ENCODE measurements at places on chromosomes 12 and 14.

DNA sequence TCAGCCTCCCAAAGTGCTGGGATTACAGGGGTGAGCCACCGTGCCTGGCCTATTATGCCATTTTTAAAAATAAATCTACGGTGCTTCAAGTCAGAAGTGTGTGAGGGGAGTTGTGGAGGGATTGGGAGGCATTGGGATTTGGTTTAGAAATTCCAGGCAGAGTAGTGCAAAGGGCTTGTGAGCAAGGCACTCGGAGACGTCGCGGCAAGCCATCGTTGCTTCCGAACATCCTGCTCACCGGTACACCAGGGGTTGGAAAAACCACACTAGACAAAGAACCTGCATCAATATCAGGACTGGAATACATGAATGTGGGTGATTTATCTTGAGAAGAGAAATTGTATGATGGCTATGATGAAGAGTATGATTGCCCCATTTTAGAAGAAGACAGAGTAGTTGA, 227.0 kb downstream of the ALG10 start:
- no peak for DNase-seq

GRCh38 chr14:55404173-55404854, 7.3 kb downstream of the ATG14 start:
- DNase-seq: no peak

- DNase-seq: peak; percentile 82
Measured at GRCh38 chr12:51590347-51591015, 552 bp upstream of the SCN8A start.

DNA sequence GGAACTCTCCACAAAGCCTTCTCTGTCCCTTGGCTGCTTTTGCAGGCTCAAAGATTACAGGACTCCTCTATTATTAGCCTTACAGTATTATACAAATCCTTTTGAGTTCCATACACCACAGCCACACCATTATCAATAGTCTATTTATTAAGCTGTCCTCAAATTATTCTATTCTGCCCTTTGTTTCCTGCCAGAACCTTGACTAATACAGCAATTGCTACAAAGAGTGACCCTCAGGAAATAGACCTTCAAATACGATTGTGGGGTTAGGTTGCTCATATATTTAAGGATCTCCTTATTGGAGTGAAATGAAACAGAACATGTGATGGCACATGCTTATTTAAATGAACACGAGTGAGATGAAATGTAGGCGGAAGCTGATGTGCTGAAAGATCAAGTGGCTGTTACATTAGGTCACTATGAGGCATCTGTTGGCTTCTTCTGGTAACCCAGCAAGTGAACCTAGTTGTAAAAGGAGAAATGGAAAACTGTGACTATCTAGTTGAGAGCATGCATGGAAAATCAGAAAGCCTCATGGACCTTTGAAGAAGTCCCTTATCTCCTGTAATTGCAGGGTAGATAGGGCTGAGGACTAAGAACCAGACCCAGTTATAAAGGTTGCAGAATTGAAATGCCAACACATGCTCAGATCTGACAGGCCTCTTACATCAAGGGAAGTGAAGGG, 75.5 kb downstream of the AVPR1A start:
- no peak for DNase-seq

DNA sequence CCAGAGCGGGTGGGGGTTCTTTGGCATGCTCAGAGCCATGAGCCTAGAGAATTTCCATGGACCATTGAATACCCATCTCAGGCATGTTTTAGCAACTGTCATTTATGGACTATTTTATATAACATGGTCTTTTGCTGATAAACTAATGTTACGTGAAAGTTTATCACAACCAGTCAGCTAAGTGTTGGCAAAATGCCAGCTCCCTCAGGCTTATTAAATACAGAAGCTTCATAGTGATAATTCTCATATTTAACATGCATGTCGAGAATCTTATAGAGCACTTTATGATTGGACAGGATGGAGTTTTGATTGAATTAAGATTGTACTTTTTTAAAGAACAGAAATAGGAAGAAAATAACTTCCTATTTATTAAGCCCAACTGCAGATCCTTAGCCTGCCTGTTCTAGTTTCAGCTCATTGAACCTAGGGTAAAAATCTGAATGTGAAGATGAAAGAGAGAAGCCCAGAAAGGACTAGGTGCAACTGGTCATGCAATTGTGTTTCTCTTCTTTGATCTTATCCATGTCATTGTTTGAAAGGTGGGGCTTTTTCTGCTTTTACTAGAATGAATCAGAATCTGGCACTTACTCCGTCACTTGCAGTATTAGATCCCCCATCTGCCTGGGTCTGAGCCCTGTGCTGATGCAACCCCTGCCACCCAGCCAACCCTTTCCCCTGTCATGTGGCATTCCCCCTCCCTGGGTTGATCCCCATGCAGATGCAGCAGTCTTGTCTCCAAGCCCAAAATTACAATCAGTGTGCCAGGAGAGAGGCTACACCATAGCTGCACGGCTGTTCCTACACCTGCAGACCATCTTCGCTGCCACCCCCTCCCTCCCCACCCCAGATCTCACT, 134.6 kb upstream of the EVL start:
- DNase-seq: no peak

- no peak for DNase-seq
Measured at GRCh38 chr14:59325906-59326305, 137.4 kb downstream of the DAAM1 start.

DNA sequence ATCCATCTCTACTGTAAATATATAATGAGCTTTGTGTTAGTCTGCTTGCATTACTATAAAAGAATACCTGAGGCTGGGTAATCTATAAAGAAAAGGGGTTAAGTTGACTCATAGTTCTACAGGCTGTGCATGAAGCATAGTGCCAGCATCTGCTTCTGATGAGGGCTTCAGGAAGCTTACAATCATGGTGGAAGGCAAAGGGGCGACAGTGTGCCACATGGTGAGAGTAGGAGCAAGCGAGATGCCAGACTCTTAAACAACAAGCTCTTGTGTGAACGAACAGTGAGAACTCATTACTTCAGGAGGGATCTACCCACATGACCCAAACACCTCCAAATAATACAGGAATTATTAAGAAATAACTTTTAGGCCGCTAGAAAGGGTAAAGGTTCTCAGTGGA, 28.1 kb downstream of the APOBEC1 start:
- DNase-seq: no peak

- DNase-seq: no peak
Measured at GRCh38 chr12:77007476-77007875, 57.9 kb downstream of the E2F7 start.

Measured in CD4-positive, alpha-beta T cell treated with Interferon alpha-2 for 1 hour (primary cell).